ENCODE measurements at places on chromosomes 5 and 9.

DNA sequence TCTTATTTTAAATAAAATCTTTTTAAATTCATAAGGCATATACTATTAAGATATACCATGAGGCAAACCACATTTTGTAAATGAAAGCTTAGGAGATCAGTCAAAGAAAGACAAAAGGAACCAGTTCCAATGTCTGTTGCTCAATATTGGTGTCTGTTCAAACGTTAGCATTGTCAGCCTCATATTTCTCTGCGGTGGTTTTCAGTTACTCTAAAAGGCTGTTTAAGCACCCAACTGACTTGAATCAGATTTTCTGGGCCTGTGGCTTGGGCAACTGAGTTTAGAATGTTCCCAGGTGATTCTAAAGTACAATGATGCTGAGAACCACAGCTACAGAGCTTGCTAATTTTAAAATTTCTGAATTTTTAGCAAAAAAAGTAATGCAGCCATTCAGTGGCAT, 166.3 kb upstream of the KIF2A start:
- no peak for DNase-seq

DNA sequence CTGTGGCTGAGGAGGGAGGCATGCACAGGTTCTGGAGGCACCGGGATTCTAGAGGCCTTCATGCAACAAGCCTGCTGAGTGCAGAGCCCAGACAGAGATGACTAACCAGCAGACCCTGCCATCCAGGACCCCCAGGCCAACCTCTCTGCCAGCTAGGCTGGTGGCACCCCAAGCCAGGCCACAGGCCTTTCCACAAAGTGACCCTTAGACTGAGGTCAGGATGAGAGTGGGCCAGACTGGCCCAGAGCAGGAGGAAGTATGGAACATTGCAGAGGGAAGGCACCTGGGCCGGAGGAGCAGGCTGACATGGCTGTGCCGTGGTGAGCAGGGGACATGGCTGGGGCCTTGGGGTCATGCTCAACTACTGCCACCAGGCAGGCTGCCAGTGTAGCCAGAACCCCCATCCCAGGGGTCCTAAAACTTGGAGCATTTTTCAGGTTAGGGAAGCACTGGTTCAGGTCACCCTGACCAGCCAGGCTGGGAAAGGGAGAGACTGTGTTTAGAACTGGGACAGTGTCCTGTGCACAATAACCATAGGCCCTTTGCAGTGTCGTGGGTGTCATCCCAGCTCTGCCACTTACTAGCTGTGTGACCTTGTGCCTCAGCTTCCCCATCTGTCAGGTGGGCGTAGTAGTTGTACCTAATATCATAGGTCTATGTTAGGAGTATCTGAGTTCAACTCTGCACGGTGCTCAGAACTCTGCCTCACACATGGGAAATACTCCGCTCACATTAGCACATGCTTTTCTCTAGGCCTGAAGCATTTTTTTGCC, 17.3 kb downstream of the TCF7 start:
- DNase-seq: no peak

DNA sequence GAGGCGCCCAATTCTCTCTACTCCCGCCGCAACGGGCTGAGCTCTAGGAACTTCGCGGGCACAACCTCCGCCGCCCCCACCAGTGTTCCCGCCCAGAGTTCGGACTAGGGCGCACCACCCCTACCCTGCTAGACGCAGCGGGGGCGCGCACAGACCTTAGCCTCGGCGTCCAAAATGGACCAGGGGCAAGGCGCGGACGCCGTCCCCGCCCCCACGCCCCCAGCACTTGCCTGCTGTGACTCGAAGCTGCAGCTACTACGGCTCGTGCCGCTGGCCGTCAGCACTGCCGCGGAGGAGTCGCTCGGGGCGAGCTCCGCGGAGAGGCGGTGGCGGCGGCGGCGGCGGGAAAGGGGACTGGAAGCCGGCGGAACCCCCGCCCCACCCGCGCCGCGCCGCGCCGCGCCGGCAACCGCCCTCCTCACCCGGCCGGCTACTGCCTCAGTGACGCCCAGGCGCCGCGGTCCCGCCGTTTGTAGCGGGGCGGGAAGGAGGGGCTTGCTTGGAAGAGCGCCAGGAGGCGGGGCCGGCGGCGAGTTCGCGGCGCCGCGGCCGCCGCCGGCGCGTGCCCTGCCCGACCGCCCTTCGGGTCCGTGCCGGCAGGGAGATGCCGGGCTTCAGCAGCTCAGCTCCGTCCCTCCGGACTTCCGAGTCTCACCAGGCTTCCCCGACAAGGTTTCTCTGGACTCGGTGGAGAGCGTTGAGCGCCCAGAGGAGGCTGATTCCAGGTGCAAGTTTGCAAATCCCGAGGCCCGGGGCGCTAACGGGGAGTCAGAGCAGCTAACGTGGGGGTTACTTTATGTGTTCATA, 4.5 kb downstream of the ELAVL2 start:
- DNase-seq: no peak

- no peak for DNase-seq
Measured at GRCh38 chr5:57791875-57792274, 309.3 kb upstream of the ACTBL2 start.

DNA sequence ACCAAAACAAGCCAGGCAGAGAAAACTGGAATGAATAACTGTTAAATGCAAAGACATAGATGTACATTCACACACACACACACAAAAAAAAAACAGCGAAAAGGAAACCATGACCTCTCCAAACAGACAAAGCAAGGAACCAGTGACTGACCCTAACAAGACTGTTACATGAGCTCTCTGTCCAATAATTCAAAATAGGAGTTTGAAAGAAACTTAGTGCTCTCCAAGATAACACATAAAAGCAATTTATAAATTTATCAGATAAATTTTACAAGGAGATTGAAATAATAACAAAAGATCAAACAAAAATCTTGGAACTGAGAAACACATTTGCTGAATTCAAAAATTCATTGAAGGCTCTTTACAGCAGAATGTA, 423.5 kb upstream of the RGMB start:
- no peak for DNase-seq

DNA sequence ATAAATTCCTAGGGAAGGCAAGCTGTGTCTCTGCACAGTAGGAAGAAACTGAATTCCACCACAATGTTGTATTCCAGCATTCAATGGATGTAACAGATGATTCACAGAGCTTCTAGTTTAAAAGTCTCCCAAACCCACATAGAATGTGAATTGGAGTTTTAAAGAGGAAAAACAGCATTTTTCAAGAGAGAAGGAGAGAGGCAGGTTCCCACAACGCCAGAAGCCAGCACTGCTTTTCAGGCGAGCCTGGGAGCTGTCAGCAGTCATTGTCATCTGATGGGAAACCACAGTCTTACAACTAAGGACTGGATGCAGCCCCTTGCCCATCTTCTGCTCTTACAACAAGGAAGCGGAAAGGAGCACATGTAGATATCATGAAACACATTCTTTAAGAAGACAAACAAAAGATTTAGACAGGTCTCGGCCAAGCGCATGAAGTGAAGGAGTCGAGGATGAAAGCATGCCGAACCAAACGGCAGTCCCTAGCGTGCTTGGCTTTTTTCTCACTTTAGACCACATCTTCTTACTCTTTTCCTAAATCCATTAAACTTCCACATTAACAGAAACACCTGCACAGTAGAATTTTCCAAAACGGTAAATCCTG, 638 bp downstream of the DIRAS2 start:
- no peak for DNase-seq

DNA sequence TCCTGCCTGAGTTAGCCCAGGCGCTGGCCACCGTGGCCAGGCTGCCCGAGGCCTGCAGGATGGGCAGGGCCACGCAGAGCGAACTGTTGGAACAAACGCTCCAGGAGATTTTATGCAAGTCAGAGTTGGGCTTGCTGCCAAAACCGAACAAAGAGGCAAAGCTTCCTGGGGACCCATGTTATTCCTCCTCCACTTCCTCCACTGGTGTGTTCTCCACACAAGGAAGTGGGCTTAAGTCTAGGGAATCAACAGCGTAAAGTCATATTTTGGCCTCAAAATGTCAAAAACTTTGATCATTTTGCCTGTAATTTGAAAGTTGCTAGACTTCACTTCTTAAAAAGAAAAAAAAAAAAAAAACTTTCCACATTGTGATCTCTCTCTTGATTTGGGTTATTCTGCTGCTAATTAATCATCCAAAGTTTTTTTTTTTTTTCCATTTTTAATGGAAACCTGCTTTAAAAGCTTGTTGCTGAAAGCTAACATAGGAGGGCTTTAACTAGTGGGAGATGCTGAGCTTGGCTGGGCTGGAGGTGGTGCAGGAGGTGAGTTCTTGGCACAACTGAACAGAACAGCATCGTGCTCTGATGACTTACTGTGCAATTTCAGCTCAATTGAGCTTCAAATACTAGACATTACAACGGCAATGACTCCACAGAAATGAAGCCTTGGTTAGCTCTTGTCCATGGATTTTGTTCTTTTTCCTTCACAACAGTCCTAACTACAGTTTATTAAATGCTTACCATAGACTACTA, 73.0 kb downstream of the PTPDC1 start:
- DNase-seq: no peak

DNA sequence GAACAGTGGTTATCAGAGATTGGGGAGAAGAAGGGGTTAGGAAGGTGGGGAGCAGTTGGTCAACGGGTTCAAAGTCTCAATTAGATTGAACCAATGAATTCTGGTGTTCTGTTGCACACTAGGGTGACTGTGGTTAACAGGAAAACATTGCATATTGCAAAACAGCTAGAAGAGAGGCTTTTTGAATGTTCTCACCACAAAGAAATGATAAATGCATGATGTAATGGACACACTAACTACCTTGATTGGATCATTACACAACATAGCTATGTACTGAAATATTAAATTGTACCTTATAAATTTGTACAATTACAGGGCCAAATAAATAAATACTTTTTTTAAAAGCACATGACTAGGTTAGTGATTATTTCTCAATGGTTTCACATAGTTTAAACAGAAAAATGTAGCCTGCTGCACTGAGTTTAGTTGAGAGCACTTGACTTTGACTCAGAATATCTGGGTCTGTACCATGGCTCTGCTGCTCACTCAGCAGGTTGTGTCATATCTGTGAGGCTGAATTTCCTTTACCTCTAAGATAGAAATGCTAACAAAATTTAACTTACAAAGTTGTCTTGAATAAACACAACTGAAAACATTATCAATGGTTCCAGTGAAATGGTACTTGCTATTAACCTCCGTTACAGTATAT, 30.4 kb downstream of the NUDT12 start:
- DNase-seq: no peak

All from stimulated activated CD4-positive, alpha-beta T cell treated with anti-CD3 and anti-CD28 coated beads, Interleukin-12 subunit alpha, Interleukin-12 subunit beta, amount 100 ng/mL, for 24 hours (primary cell).